Activated CD4-positive, alpha-beta memory T cell treated with anti-CD3 and anti-CD28 coated beads for 36 hours (primary cell): ENCODE measurements at places on chromosomes 6 and 20. TPM values are rescaled to one million over a fixed set of nuclear protein-coding genes. Genes with fewer than 3 reads are reported as not detected.

PSORS1C1 gene
- not detected for total RNA-seq

ANGPT4 gene
- total RNA-seq, result not detected

CD24 gene
- 0.51 TPM for total RNA-seq

DNA sequence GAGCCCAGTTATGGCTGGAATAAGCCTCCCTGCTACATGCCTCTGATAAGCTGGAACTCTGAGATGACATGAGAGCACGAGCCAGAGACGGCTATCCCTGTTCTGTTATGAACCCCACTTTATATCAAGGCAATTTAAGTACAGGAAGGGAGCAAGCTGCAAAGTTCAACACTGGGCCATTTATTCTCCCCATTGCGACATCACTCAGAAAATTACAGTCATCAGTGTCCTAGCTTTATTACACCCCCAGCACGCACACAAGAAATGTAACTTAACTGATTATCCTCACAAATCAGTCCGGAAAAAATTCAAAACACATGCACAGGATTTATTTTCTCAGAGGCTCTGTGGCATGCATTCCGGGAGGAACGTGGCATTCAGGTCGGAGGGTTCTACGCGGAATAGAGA lies 125.3 kb upstream of the SLC2A12 start:
- no peak for DNase-seq

GRCh38 chr6:71468841-71469700 lies 180.5 kb downstream of the OGFRL1 start:
- no peak for DNase-seq

GRCh38 chr6:7157752-7158616 lies 50.2 kb downstream of the RREB1 start:
- no peak for DNase-seq
